Activated T-cell treated with anti-CD3 and anti-CD28 coated beads for 48 hours (primary cell): ENCODE measurements at places on chromosomes 2 and 18.

- no peak for DNase-seq
Measured at GRCh38 chr2:16250886-16251285, 310.5 kb downstream of the MYCN start.

DNA sequence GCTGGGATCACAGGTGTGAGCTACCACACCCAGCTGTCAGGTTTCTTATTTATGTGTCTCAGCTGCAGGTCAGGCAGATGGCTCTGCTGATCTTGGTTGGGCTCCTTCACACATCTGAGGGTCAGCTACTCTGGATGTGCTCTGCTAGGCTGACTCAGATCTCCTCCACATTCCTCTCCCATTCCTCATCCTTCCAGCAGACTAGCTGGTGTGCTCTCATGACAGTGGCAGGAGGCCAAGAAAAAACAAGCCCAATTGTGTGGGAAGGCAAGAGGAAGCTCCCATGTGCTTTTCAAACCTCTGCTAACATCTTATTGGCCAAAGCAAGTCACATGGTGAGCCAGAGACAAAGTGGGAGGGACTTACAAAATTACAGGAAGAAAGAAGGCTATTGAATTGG is 11.7 kb upstream of the MSH6 start:
- no peak for DNase-seq

GRCh38 chr2:200396781-200397242 is 90.3 kb downstream of the SPATS2L start:
- no peak for DNase-seq

DNA sequence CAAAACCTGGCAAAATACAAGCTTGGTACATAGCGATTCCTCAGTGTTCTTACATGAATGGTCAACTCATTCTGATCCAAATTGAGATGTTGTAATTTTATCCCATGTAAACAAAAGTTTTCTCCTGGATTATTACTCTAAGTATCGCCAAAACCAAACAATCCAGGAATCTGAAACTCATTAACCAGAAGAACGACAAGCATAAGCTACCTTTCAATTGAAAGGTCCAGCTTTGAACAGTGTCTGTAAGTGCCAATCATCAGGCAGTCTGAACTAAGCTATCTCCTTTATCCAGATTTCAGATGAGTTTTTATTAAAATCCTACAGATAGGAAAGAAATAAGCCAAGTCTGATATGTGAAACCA is 2.4 kb downstream of the MEX3C start:
- DNase-seq, result no peak

- no peak for DNase-seq
Measured at GRCh38 chr18:24115628-24116027, 23.2 kb upstream of the CABYR start.

DNA sequence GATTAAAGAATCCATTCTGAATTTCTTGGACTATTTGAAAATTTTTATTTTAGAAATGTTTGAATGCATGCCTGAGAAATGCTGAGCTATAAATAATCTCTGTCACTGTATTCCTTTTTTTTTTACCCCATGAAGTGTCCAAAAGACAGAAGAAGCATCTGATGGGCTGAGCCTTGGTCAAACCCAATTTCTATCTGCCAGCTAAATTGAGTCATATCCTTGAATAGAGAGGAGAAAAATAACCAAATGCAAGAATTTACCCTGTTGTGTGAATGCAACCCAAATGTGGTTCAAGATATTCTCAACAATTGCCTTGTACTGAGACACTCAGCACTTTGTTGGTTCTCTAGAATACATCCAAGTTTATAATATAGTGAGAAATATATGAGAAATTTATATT is 223.5 kb downstream of the UBE2E3 start:
- DNase-seq, result no peak

GRCh38 chr18:55251254-55251971 is 292.2 kb upstream of the CCDC68 start:
- DNase-seq, result no peak

GRCh38 chr2:68436270-68436669 is 30.8 kb downstream of the FBXO48 start:
- DNase-seq, result no peak

DNA sequence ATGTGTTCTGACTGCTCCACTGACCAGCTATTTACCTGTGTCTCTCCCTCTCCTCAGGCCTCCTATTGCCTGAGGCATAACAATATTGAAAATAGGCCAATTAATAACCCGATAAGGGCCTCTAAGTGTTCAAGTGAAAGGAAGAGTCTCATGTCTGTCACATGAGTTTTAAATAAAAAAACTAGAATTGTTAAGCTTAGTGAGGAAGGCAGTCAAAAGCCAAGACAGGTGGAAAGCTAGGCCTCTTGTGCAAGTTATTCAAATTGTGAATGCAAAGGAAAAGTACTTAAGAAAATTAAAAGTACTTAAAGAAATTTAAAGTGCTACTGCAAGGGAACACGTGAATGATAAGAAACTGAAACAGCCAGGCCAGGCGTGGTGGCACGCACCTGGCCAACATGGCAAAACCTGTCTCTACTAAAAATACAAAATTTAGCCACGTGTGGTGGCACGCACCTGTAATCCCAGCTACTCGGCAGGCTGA is 44.9 kb upstream of the TAF4B start:
- DNase-seq, result no peak

GRCh38 chr2:15893689-15894480 is 46.5 kb upstream of the MYCN start:
- no peak for DNase-seq

- DNase-seq, result no peak
Measured at GRCh38 chr2:107585851-107586250, 240.8 kb upstream of the RGPD4 start.

DNA sequence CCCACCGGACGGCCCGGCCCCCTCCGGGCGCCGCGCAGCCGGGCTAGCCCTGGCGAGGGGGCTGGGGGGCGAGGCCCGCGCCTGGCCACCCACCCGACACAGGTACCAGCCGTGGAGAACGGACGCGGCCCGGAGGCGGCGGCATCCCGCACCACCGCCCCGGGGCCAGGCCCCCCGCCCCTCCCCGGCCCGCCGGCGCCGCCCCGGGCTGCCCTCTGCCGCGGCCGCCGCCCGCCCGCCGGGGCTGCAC is 405 bp downstream of the SOS1 start:
- DNase-seq, result no peak

- DNase-seq, result no peak
Measured at GRCh38 chr2:1675633-1676032, 68.7 kb downstream of the PXDN start.

- no peak for DNase-seq
Measured at GRCh38 chr18:10213526-10213925, 240.9 kb upstream of the APCDD1 start.

- peak; percentile 1 for DNase-seq
Measured at GRCh38 chr2:16553226-16553625, 112.4 kb downstream of the CYRIA start.

- DNase-seq, result no peak
Measured at GRCh38 chr2:101809698-101810097, 112.2 kb downstream of the MAP4K4 start.

- no peak for DNase-seq
Measured at GRCh38 chr2:7609974-7610373, 692.8 kb downstream of the RNF144A start.

DNA sequence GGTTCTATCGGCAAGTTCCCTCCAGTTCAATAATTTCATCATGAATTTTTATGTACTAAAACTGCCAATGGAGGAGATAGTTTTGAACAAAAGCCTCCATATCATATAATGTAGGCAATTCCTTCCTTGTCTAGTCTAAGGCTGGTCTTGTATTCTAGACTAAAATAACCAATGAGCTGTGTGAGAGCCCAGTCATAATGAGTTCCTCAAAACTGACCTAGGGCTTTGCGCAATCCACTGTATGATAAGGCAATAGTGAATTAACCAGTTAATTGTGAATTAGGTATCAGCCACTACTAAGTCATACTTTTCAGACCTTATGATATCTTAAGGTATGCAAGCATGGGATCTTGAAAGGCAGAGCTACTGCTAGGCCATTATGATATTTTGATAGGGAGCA is 7.6 kb upstream of the UXS1 start:
- DNase-seq, result no peak

- DNase-seq, result no peak
Measured at GRCh38 chr2:43033466-43034241, 192.8 kb downstream of the ZFP36L2 start.

- DNase-seq, result no peak
Measured at GRCh38 chr18:74856928-74857327, 259.3 kb downstream of the ZNF407 start.

- no peak for DNase-seq
Measured at GRCh38 chr2:186771395-186771794, 77.5 kb downstream of the FAM171B start.

- no peak for DNase-seq
Measured at GRCh38 chr2:239025096-239025801, 177.4 kb downstream of the TWIST2 start.
